HFFc6 (cell line): ENCODE measurements at places on chromosomes 3 and 15. TPM values are rescaled to one million over a fixed set of nuclear protein-coding genes. Genes with fewer than 3 reads are reported as not detected.
A peak's percentile ranks its signal among the peaks of the same experiment; 100 is the strongest.

DNA sequence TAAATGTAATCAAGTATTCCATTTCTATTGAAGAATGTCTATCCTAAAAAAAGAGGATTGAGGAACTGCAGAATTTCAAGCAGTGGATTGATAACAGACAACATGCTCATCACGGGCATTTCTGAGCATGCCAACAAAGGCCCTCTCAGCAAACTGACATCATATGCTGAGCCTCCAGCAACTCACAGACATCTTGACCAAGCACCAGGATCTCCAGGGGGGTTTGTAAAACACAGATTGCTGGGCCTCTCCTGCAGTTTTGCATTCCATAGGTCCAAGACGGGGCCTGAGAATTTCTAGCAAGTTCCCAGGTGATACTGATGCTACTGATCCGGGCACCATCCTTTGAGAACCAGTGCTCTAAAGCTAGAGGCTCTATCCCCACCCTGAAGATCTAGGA lies 85.0 kb downstream of the FOXP1 start:
- no peak for DNase-seq

The ITIH3 gene
- 0.22 to 0.97 TPM (median 0.63 TPM) in 3 replicates for total RNA-seq

- no peak for DNase-seq
Observed at GRCh38 chr15:85422607-85423006, 42.2 kb downstream of the AKAP13 start.

GRCh38 chr15:73782344-73782959 lies 29.3 kb upstream of the INSYN1 start:
- no peak for DNase-seq

The GOLGA8G gene
- not detected in 3 replicates for total RNA-seq

The LRRIQ4 gene
- not detected in 3 replicates for total RNA-seq

- DNase-seq, result no peak
Observed at GRCh38 chr3:2274526-2274925, 175.9 kb downstream of the CNTN4 start.

DNA sequence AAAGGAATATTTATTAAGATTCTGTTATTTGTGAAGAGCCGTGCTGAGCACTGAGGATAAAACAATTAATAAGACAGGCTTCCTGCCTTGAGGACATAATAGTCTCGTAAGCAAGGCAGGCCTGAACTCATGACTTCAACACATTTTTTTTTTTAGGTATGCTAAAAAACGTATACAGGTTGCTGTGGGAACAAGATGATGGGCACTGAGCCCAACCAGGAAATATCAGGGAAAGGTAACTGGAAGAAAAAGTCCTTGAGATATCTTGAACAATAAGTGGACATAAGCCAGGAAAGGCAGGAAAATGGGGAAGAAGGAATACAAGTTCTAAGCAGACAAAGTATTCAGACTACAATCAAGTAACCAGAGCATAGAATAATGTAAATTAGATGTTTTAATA lies 26.1 kb downstream of the CERS3 start:
- no peak for DNase-seq

The SCN11A gene
- total RNA-seq, result not detected in 2 replicates

DNA sequence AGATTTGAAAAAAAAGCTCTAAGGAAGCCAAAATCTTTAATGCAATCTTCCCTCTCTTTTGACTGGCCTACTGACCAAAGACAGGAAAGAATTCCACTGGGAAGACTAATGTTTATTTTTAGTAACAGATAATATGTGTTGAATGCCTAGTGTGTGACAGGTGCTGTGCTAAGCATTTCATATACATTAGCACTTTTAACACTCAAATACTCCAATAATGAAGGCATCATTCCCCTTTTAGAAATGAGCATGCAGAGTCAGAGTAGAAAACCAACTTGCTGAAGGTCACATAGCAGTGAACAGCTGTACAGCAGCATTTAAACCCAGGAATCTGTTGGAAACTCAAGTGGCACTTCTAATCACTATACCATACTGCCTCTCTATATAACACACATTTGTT lies 170.6 kb downstream of the MINAR1 start:
- no peak for DNase-seq

GRCh38 chr15:60781211-60781713 lies 302.3 kb upstream of the ICE2 start:
- no peak for DNase-seq

DNA sequence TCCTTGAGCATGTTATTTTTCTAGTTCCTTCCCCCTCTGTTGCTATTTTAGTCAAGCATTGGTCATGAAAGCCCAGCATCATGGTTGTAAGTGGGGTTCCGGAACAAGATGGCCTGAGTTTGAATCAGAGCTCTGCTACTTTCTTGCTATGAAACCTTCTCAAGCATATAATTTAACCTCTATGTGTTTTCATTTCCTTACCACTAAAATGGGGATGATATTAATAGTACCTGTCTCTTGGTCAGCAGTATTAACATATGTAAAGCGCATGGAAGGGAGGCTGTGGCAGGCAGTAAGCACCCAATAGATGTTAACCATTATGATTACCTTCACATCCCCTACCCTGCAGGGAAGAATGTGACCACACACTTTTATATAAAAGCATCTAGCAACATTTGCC lies 14.3 kb upstream of the SPRED1 start:
- DNase-seq, result no peak

- DNase-seq, result no peak
Observed at GRCh38 chr15:94231723-94232468, 535 bp downstream of the MCTP2 start.

DNA sequence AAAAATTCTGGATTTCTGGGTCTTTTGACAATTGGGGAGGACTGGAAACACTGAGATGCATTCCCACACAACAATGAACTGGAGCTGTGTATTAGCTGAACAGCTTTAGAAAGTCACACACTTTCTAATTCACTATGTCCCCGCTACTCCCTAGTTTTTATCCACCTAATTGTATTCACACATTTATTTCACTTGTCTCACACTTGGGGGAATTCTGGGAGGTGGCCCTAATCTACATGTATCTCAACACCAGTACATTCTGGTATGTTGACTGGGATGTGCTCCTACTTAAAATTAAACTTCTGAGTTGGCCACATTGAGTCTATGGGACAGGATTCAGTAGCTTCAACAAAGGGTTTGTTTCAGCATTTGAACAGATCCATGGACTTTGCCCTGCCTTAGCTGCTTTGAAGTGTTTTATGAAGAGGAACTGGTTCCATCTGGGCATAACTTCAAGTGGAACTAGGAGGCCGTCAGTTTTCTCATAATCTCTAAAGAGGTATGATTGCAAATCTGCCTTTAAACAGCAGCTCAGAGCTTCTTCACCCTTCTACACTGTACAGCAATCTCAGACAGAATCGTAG lies 106.5 kb upstream of the CMC1 start:
- no peak for DNase-seq

The CRTAP gene
- 238 to 297 TPM (median 291 TPM) in 3 replicates for total RNA-seq

- DNase-seq, result no peak
Observed at GRCh38 chr3:179432021-179432420, 19.2 kb downstream of the GNB4 start.

- DNase-seq, result no peak
Observed at GRCh38 chr15:75235760-75236729, 22.1 kb upstream of the GOLGA6C start.

DNA sequence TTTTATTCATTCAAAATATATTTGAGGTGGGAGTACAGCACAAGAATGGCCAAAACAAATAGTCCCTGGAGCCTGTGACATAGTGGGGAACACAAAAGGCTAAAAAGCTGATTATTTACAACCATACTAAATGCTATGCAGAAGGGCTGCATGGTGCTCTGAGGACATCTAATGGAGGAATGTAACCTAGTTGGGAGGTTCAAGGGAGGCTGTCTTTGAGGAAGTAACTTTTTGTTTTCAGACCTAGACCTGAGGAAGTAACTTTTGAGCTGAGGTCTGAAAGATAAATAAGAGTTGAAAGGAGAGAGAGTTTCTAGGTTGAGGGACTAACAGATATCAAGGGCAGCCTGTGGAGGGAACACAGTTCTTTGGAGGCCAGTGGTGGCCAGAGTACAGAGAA lies 34.8 kb upstream of the RASA2 start:
- DNase-seq, result peak; percentile 56

The GPR149 gene
- not detected in 2 replicates for total RNA-seq

DNA sequence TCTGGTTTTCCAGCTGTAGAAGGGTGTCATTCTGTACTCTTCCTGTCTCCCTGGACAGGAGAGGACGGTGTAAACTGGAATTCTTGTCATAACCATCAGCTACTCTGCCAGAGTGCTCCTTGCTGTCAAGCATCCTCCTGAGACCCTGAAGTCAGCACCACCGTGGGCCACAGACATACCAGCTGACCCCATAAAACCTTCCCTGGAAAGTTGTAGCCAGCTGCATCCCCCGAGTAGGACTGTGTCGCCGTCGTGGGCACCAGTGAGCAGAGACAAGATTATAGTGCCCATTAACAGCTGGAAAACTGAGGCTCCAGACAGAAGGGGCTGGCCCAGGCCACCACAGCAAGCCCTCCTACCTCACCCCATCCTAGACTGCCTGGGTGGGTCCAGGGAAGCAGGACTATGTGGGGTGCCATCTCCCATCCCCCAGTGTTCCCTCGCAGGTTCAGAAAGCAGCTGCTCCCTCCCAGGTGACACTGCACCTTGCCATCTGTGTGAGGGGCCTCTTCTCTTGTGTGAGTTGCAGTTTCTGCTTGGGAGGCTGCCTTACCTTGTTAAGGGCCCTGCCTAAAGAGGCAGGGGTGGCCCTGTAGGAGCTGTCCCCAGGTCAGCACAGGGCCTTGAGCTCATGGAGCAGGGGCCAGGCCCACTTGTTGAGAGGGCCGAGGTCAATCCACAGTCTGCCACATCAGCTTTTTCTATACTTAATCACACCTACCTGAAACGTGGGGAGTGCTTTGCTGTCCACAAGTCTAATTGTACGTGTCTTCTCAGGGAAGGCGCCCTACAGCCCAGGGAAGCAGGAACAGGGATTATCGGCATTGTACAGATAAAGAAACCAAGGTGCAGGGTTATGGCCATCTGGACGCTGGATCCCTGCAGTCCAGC lies 191.9 kb upstream of the LINGO1 start:
- no peak for DNase-seq

DNA sequence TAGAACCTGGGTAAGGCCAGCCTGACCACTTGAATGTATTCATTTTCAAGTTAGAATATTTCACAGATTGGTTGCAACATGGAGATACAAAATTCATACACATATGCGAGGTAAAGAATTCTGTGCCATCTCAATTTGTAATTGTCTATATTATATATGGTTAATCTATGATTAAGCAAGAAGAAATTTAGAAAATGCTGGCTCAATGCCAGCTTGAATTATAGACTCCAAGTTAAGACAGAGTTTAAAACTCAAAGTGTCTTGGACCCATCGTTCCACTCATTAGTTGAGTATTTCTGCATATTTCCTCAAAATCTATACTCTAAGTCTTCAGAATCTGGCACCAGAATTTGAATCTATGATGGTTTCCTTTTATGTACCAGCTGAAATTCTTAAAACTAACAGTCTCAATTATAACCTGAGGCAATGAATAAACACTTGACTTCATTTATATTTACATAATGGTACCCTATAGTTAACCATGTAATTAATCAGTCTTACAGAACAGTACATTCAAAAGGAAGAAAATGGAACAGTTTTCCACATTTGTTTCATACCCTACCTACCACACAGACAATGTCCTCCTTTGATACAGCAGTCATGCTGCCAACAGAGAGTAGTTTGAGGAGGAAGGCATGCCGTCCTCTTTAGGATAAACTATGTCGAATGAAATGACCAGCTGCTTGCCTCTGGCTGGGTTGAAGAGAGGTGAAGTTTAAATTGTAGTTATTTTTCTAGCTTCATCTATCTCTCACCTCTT lies 95.7 kb downstream of the CD47 start:
- DNase-seq, result no peak

The CLSTN2 gene
- total RNA-seq, result not detected in 3 replicates

GRCh38 chr3:171323938-171324536 lies 136.2 kb downstream of the TNIK start:
- no peak for DNase-seq

The NANOGP8 gene
- not detected in 3 replicates for total RNA-seq

The ZNF80 gene
- total RNA-seq, result not detected in 3 replicates

GRCh38 chr3:56086355-56086754 lies 381.9 kb downstream of the ERC2 start:
- no peak for DNase-seq

DNA sequence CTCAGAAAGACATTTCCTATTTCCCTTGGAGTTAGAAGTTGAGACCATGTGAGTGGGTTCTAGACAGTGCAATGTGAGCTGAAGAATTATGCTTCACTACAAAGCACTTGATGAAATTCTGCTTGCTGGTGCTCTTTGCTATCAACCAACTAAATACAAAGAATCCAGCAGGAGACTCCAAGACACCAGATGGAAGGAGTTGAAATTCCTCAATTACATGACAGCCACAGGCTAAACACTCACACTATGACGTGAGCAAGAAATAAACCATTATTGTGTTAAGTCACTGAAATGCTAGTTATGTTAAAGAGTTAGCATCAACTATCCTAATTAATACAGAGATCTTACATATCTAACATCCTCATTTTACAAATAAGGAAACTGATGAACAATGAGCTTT lies 8.2 kb upstream of the MAP4 start:
- peak; percentile 43 for DNase-seq

- no peak for DNase-seq
Observed at GRCh38 chr3:120052225-120052624, 42.0 kb downstream of the GSK3B start.

- no peak for DNase-seq
Observed at GRCh38 chr15:68508485-68509189, 70.2 kb upstream of the CORO2B start.
